ENCODE measurements at places on chromosomes 2 and 18.

DNA sequence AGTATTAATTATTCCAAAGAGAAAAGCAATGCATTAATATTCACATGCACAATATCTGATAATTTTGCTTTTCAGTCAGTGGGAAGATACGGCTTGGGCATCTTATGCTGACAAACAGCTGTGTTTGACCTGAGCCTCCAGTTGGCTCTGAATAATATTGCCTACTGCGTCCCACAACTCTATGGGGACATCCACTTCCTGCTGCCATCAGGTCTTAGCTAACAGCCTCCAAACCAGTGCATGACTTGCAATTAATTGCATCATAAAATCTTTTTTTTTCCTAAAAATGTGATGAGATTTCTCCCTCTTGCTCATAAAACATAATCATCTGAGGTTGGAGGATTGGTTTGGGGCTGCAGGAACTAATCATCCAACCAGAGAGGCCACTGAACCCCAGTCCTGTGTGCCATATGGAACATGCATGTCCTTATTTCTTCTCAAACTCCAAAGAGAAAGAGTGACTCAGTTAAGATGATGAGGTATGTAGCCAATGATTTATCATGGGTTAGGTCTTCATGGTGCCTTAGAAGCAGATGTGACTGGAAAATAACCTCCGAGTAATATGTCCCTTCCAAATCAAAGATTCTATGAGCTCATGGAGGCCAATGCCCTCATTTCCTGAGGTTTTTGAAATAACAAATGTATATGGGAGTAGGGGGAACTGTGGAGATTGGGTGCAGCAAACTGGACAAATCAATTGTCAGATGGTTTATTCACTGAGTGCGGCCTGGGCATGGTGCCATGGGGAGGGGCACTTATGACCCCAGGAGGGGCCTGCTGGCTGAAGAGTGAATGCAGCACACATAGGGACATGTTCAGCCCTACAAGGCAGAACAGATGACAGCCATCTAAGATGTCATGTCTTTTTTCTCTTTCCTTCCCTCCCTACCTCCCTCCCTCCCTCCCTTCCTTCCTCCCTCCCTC, 39.4 kb downstream of the EDAR start:
- no peak for DNase-seq

DNA sequence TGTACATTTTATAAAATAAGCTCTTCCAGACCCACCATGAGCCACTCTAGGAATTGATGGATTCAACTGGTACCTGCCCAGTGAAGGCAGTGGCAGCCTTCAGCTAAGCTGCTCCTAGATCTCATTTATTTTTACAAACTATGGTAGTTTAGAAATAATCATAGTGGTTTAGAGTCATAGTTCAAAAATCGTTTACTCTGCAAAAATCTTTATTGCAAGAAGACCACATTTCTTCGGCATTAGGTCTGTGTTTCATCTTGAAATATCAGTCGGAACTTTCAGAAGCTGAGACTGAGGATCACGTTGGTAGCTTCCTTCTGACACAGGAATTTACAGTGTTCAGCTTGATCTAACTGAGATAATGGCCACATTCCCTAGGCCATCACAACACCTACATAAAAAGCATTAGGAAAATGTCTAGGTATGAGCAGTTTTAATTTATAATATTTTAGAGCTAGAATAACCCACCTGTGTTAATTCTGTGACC, 206.2 kb upstream of the PID1 start:
- no peak for DNase-seq

GRCh38 chr2:182319556-182320505, 107.0 kb downstream of the PDE1A start:
- no peak for DNase-seq

GRCh38 chr2:229474125-229474524, 203.0 kb upstream of the PID1 start:
- DNase-seq, result no peak

GRCh38 chr2:134109725-134110124, 144.1 kb upstream of the MGAT5 start:
- DNase-seq, result no peak

- peak; percentile 55 for DNase-seq
Measured at GRCh38 chr18:5197032-5197434, at the start of gene AKAIN1. Gene AKAIN1, minus strand, starts transcription at chr18:5197257. Its CDS starts 204 bp downstream, at chr18:5197053.

- peak; percentile 56 for DNase-seq
Measured at GRCh38 chr2:181680055-181680936, at the start of gene NEUROD1. Gene NEUROD1, minus strand, starts transcription at chr2:181680517. Its CDS starts 1,657 bp downstream, at chr2:181678860.

- DNase-seq, result no peak
Measured at GRCh38 chr2:163757814-163758213, 22.0 kb upstream of the FIGN start.

- no peak for DNase-seq
Measured at GRCh38 chr2:128626760-128627511, 308.3 kb upstream of the HS6ST1 start.

DNA sequence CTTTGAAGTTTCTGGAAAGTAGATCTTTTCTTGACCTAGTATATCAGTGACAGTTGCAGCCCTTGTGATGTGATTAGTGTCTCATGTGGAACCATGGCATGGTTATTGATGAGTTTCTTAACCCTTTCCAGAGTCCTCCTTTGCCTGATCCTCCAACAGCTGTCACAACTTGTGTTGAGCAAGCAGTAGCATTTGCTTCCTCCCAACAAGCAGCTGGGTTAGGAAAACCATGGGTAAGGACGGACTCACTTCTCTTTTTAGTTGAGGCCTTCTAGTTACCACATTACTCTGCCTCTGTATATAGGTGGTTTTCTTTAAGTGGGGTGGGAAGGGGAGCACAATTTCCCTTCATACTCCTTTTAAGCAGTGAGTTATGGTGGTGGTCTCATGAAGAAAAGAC, 96.3 kb downstream of the XRCC5 start:
- peak; percentile 21 for DNase-seq

- no peak for DNase-seq
Measured at GRCh38 chr2:213185147-213185822, 33.9 kb upstream of the IKZF2 start.

GRCh38 chr2:223976635-223977226, 19.5 kb downstream of the MRPL44 start:
- no peak for DNase-seq

- DNase-seq, result peak; percentile 94
Measured at GRCh38 chr2:156334496-156335478, 2.3 kb upstream of the NR4A2 start.

GRCh38 chr2:206020171-206020570, 65.8 kb downstream of the INO80D start:
- DNase-seq, result no peak

GRCh38 chr2:84224121-84224520, 235.0 kb downstream of the SUCLG1 start:
- DNase-seq, result no peak

GRCh38 chr2:177148477-177149154, 64.0 kb upstream of the HNRNPA3 start:
- DNase-seq, result peak; percentile 75

GRCh38 chr2:65549257-65549627, 116.8 kb upstream of the SPRED2 start:
- no peak for DNase-seq

DNA sequence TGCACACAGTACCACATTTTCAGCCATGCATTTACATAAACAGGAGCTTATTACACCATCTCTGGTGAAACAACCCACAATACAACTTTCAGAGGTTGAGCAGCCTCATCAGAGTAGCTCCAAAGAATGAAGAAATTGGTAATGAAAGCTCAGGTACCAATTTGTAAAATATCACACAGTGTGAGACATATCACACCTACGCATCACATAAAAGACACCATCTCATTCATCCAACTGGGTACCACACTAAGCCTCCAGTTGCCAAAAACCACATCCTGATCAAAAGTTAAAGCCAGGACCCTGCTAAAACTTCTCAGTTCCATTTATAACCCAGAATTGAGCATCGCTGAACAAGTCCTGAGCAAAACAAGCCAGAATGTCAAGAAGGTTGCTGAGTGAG, 4.6 kb downstream of the TMEM163 start:
- no peak for DNase-seq

- DNase-seq, result no peak
Measured at GRCh38 chr2:67384123-67384822, 12.9 kb upstream of the ETAA1 start.

- DNase-seq, result no peak
Measured at GRCh38 chr2:116094196-116094595, 1651.8 kb downstream of the DPP10 start.

DNA sequence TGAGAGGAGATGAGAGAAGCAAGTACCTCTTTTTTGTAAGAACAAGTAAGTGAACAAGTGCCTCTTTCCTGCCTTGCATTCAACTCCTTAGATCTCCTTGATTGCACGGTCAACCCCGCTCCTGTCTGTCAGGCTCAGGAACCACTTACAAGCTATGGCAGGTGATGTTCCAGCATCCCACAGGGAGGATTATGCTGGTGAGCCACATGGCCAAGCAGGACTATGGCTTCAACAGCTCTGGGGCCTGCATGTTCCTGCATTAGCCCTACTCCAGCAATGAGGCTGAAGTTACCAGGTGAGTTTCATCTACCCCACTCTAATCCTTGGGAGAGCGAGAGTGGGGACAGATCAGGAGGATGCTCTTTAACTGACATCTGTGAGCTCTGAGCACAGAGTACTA, 29.5 kb downstream of the TTC32 start:
- no peak for DNase-seq

GRCh38 chr2:72415241-72415661, 267.6 kb upstream of the CYP26B1 start:
- DNase-seq, result no peak

DNA sequence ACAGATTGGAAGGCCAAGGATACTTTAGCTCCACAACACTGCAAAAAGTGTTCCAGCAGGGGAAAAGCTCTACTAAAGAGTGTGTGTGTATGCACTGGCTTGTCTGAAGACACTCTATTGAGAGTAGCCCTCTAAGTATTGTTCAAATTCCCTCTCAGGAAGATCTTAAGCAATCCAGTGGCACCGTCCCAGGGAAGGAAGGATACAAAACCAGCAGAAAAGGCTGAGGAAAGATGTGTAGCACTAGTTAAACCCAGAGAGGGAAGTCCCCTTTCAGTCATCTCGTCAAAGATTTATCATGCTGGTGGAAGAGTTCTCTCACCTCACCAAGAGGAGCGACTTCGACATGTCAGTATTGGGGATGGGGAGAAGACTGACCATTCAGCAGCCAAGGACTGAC, 50.5 kb downstream of the DHRS9 start:
- DNase-seq, result no peak

Data from Ammon's horn (tissue), 1 donor.